ENCODE measurements at places on chromosomes 3 and 15.

DNA sequence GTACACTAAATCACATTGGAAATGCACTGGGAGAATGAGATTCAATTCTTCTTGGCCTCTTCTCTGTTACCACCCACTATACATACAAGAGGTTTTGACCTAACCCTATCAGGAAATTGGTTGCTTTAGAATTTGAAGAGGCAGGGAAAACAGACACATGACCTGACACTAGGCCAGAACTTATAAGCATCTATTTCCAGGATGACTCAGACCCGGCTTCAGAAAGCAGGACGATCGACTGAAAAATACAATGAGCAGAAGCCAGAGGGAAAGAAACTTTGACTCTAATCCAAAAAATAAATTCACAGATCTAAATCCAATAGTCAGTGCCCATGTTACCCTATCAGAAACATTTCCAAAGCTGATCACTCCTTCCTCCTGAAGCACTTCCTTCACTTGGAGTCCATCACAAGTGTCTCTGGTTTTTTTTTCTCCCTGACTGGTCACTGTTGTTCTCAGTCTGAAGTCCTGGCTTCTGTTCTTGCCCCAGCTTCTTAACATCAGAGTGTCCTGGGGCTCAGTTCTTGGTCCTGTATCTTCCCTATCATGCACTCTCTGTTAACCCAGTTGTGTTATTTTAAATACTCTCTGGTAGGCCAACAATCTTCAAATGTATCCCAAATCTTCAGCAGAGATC, 133.6 kb downstream of the P2RY1 start:
- no peak for DNase-seq

- no peak for DNase-seq
Observed at GRCh38 chr3:108998436-108998835, 44.8 kb upstream of the GUCA1C start.

DNA sequence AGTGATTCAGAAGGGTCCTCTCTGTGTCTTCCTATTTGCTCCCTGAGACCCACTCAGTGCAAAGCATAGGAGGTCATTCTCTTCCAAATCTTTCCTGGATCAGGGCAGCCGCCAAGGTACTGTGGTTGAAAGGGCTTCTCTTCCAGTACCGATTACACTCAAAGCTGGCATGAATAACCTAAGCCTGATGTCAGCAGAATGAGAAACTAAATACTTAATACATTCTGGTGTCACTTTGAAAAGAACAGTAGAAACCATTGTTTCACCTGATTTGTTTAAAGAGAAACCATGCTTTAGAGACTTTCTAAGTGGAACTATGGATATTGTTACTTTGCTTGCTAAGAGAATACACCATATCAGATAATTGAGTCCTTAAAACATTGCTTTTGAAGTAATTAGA, 50.2 kb downstream of the PDHB start:
- no peak for DNase-seq

- peak; percentile 60 for DNase-seq
Observed at GRCh38 chr3:177944228-177944661, 592.0 kb upstream of the KCNMB2 start.

DNA sequence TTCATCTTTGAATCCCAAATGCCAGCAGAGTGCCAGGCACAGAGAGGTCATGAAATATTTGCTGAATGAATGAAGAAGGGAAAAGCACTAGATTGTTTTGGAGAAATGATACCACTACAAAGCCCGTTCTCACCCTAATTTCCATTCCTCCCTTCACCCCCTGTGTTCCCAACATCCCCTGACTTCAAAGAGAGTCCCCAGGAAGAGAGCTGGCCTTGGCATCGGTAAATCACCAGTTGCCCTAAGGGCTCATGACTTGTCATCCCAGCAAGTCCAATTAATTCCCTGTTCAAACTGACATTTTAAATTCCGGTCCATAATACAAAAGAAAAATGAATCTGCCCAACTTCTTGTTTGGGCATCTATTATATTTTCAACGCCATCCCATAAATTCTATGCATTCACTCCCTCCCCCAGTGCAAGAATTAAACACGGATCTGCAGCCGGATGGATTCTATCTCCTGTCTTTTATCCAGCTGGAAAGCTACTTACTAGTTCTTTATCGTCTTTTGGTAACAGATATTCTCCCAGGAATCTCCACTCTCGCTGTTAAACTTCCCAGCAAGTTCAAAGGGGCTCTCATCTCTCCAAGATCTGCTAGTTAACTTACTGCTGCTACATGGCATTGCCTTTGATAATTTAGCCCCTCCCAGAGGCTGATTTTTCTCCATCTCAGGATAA, 63.9 kb upstream of the TSC22D2 start:
- DNase-seq = no peak

GRCh38 chr3:15065550-15066007, 464 bp upstream of the MRPS25 start:
- DNase-seq = no peak

GRCh38 chr3:116961106-116961505, 251.5 kb downstream of the TUSC7 start:
- no peak for DNase-seq

DNA sequence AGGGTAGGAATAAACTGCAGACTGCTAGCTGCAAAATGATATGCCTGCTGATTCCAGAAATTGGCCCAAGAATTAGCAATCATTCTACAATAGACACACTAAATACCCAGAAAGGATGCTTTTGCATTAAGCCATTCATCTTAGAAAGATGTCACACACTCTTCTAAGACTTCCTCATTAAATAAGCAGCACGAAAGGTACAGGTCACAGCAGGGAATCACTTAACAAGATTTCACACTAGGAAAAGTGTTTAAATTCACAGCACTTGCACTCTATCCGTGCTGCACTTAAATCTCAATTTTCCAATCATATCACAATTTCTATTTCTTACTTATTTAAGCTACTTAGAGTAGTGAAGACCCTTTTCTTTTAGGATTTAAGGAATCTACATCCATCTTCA, 372.8 kb upstream of the CBLB start:
- no peak for DNase-seq

- DNase-seq = no peak
Observed at GRCh38 chr15:98859149-98859548, 148.4 kb downstream of the PGPEP1L start.

GRCh38 chr3:17905996-17906395, 163.6 kb upstream of the TBC1D5 start:
- DNase-seq = no peak

DNA sequence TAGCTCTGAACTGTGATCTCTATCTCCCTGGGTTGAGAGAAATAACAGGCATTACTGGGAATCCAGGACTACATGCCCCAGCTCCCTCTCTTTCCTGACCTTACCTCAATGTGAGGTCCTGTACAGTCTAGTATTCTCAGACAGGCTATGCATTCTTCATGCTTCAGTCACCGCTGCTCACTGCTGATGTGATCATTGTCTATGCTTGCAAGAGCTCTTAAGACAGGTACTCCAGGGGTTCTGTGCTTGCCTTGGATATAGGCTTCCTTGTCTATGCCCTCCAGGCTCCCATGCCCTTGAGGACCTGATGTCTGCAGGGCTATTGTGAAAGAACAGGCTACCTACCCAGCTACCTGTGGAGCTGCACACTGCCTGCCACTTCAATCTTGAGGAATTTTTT, 183.6 kb downstream of the MBNL1 start:
- DNase-seq = no peak

GRCh38 chr15:91196768-91197167, 96.7 kb downstream of the SV2B start:
- no peak for DNase-seq

GRCh38 chr15:60054472-60054871, 50.4 kb downstream of the FOXB1 start:
- DNase-seq = no peak

- no peak for DNase-seq
Observed at GRCh38 chr15:51766341-51766740, 14.9 kb downstream of the TMOD2 start.

DNA sequence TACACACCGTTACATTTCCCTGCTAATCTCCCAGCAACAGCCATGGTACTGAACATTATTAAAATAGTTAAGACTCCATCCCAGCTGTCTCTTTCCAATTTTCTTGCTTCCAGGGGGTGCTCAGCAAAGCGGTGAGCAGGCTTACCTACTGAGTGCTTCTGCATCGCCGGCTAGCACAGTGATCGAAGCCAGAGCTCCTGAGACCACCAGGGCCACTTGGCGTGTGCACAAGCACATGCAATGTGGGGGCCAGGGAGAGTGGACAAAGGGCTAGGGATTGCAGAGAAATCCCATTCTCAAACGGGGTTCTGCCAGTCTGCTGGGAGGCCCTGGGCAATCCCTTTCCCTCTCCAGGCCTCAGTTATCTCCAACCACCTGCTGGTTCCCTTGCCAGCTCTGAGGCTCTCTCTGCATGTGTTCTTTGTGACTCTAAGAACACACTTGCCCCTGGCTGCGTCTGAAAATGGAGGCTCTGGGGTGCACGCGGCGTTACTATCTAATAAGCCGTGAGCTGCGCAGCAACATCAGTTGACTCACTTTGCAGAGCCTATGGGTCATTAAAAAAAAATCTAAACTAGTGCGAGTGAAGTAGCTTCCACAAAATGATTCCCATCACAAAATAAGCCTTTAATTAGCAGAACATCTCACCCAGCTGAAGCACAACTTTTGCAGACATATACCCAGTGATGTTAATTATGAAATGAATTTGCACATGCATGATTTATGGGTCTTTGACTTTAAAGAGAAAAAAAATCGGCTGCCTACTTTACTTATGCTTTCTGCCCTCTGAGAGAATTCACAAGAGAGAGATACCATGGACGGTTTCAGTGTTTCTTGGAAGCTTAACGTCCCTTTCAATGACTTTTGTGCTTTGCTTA, 271.5 kb downstream of the TLE3 start:
- no peak for DNase-seq

- DNase-seq = no peak
Observed at GRCh38 chr3:179321668-179322285, 1.1 kb upstream of the ZNF639 start.

DNA sequence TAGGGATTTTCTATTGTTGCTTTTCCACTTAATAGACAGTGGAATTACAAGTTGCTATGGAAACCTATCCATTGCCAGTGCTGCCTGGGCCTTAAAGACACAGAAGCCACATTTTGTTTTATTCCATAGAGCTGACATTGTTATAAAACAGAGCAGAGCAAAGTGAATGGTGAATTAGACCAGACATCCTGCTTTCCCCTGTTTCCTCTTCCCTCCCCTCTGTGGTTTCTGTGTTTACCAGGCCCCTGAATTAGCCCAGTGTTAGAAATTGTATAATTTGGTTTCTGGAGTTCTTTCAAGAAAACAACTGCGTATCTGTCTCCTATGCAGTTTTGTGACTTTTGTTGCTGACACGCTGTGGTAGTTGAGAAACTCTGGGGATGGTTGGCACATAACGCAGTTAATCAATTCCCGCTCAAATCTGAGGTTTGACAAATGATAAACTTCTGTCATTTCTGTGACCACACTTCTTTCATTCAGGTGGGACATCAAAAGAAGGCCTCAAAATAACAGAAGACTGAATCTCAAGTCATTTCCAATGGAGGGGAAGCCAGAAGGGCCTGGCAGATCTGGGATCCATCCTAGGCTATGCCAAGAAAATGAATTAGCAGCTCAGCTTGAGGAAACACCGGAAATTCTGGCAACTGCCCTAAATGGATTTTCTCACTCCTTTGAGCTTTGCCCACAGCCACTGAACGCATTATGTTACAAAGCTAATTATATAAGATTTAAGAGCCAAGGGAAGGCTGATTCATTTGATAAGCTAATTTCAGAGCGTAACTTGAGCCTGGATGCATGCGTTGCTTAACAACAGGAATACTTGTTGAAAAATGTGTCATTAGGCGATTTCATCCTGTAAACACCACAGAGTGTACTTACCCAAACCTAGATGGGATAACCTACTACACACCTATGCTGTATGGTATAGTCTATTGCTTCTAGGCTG, 46.9 kb downstream of the NR1D2 start:
- no peak for DNase-seq

- no peak for DNase-seq
Observed at GRCh38 chr3:54870423-54870822, 57.4 kb downstream of the LRTM1 start.

DNA sequence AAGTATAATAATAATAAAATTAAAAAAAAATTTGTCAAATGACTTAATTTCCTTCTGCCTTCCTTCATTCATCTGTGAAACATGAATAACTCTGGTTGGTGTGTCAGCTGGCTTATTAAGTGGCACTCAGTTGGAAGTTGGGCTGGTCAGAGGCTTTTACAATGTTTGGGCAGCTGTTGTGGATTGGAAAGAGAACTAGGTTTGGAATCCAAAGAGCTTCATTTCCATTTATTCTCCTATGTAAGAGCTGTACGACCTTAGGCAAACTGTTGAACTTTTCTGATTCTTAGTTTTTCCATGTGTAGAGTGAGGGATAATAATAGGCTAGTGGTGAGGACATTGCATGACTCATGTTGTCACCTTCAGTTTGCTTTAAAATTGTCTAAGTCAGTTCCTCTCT, 606.7 kb downstream of the PDCD6IP start:
- no peak for DNase-seq

DNA sequence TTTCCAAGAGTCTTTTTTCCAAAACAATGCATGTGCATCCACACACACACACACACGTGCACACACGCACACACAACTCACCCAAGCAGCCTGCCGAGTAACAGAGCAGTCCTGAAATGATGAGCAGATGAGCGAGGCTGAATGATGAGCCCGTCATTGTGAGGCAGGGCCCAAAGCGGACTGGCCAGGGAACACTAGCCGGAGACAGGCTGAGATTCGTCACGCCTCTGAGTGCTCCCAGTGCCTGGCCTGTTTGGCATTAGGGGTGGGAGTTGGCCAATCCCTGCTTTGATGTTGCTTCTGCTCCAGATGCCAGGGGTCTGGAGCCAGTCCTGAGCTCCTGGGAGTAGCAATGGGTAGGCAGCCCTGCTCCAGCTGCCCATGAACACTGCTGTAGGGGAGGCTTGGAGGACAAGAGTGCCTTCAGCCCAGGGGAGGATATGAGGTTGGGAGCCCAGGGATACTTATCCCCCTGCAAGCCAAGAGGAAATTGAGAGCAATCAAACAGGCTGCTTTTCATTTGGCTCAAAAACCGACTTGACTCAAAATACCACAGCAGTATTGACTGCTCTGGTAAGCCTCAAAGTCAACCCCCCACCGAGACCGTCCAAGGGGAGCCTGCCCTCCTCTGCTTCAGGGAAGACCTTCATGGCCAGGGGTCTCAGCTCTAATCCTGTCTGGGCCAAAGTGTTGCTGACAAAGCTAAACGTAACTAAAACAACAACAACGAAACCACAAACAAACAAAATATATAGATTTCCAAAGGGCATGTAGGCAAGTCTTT, 22.9 kb downstream of the COLQ start:
- no peak for DNase-seq
